Stimulated activated CD8-positive, alpha-beta memory T cell treated with anti-CD3 and anti-CD28 coated beads, Interleukin-15, amount 100 ng/mL, for 24 hours (primary cell): ENCODE measurements at places on chromosomes 16 and 17.

- no peak for DNase-seq
Measured at GRCh38 chr17:36107660-36108059, 4.0 kb downstream of the CCL4 start.

- DNase-seq, result no peak
Measured at GRCh38 chr16:56615353-56615752, 7.0 kb downstream of the MT2A start.

DNA sequence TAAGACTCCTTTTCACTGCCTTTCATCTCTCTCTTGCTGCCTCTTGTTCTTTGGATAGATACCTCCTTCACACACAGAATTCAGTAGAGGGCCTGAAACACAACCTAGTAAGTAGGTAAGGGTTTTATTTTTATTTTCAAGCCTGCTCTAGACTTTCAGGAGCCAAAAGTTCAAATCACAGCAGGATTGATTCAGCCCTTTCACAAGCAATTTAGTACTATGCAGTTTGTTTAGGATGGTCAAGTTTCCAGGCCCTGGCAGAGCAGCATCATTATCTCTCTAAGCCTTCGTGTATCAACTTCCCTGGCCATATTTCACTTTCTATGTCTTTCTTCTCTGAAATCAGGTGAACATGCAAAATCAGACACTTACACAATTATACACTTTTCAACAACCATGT is 148.8 kb upstream of the CORO6 start:
- no peak for DNase-seq

- no peak for DNase-seq
Measured at GRCh38 chr16:70480127-70481105, 26.0 kb downstream of the FCSK start.

GRCh38 chr16:24700549-24701392 is 28.7 kb upstream of the TNRC6A start:
- DNase-seq, result no peak

DNA sequence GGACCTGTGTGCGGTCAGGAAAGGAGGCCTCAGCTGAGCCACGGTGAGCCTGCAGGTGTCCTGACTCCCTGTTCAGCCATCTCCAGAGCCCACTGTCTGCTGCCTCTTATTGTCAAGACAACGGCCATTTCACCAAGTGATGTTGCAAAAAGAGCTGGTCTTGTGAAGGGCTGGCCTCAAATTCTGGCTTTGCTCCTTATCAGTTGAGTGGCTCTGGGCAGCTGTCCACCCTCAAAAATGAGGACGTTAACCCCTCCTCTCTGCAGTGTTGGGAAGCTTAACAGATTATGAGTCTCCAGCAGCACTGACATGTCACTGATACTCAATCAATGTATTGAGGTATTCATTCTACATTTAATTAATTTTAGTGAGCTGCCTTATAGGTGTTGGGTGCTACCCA is 171.1 kb upstream of the TOX3 start:
- DNase-seq, result no peak

- DNase-seq, result no peak
Measured at GRCh38 chr16:18832006-18832405, 30.7 kb upstream of the ARL6IP1 start.

DNA sequence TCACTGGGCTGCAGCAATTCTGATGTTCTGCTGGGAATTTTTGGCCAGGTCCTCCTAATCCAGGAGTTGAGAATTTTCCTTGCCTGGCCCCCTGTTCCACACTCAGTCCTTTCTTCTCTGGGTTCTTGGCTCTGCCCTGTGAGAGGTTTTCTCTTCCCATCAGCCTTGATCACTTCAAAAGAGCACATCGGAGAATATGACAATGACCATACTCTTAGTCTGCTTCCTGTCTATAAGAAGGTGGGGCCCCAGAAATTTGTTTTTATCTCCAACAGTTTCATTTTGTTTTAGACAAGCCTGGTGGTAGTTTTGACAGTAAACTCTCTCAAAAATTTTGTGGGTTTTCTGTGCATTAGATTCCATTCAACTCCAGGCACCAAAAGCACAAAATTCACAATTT is 70.7 kb downstream of the C17orf67 start:
- DNase-seq, result no peak

DNA sequence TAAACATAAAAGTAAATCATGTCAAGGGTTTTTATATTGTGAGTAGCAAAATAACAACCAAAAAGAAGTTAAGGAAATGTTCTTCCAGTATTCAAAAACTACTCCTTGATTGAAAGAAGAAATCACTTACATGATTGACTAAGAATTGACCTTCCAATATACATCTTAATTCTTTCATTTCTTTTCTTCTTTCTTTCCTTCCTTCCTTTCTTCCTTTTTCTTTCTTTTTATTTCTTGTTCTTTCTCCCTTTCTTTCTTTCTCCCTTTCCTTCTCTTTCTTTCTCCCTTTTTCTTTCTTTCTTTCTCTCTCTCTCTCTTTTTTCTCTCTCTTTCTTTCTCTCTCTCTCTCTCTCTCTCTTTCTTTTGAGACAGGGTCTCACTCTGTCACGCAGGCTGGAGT is 60.7 kb upstream of the SOX9 start:
- no peak for DNase-seq

- no peak for DNase-seq
Measured at GRCh38 chr16:26491101-26491670, 575.5 kb upstream of the C16orf82 start.

GRCh38 chr16:77262971-77263370 is 63.8 kb downstream of the SYCE1L start:
- no peak for DNase-seq

DNA sequence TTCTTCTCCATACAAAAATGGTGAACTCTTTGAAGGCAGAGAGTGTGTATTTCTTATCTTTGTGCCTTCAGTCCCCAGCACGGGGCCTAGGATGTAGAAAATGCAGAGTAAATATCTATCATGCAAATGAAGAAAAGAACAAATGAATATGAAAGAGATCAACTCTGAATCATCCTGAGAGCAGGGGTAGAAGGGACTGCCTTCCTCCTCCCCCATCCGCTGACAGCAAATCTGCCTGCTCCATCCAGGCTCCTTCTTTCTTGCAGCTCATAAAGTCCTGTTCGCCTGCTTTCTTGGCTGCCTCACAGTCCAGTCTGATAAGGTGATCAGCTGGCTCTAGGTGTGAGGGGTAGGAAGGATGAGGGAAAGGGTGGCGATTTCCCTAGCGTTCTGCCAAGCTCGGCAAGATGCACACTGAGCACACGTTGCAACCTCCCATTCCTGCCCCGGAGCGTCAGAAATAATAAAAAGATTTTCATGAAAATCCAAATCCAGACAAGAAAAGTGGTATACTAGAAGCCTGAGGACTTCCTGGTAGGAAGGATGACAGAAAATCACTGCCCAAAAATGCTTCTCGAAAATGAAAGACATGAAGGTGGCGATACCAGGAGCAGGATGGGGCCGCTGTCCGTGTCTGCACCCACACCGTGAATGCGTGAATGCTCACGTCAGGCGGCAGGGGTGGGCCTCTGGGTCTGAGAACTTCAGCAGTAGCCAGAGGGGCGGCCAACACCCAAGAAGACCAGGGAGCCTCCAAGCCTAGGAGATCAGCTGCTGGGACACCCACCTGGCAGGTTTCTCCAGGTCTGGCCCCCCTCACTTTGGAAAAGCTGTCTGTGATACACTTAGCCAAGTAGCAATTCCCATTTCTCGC is 67.1 kb downstream of the VPS53 start:
- no peak for DNase-seq

DNA sequence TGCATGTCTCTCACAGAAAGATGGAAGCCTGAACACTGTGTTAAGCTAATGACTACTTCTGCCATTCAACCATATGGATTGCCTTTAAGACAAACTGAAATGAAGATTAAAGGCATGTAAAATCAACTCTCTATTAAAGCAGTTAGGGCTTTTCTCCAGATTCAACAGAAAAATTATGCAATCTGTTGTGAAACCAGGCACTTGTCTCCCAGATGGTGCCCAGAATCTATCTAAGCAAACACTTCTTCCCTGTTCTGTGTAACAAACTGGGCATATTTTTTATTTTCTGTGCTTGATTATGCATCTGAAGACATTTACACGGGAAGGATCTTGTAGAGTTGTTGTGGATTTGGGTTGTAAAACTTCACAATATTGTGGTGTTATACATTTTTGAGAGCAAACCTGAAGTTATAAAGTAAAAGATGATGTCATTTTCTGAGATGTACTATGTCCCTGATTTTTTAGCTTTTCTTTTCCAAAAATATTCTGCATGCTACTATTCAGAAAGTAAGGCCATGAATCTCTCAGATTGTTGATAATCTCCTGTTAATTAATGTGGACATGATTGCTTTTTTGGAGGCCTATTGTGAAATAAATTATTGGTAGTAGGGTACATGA is 1550.3 kb downstream of the CDH8 start:
- no peak for DNase-seq

- no peak for DNase-seq
Measured at GRCh38 chr17:2975469-2975958, 87.9 kb downstream of the OR1D5 start.

DNA sequence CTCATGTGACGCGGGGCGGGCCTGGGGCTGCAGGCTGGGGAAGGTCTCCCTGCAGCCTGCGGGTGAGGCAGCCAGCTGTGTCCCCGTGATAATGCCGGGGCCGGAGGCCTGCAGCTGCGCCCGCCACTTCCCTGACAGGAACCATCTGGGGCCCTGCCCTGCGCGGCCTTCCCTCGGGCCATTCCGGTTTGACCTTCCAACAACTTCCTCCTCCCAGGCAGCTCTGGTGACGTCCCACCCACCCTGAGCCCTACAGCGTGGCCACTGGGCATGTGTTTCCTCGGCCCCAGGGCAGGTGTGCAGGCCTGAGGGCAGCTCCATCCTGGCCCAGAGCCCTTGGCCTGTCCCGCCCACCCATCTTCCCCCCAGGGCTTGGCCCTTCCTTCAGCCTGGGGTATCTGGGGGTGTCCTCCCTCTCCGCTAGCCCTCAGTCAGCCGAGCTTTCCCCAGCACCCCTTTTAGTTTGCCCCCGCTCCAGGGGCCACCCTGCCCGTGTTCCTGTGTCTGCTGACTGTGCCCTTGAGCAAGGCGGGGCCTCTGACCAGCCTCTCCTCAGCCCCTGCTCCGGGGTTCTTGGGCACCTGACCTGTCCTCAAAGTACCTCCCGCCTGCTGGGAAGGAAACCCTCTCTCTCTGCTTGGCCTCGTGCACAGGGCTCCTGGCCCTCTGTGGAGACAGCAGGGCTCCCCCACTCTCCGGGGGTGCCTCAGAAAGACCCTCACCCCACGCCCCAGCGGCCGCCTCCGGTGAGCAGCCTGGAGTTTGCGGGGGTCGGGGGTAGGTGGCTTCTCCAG is at the start of gene CBFA2T3:
TSS of gene CBFA2T3 (minus strand) at position 190 of the 794 bp plus-strand sequence. CDS start 400 bp downstream, outside the sequence.
- DNase-seq, result no peak

- DNase-seq, result no peak
Measured at GRCh38 chr17:66807182-66807581, 27.7 kb upstream of the CACNG5 start.

DNA sequence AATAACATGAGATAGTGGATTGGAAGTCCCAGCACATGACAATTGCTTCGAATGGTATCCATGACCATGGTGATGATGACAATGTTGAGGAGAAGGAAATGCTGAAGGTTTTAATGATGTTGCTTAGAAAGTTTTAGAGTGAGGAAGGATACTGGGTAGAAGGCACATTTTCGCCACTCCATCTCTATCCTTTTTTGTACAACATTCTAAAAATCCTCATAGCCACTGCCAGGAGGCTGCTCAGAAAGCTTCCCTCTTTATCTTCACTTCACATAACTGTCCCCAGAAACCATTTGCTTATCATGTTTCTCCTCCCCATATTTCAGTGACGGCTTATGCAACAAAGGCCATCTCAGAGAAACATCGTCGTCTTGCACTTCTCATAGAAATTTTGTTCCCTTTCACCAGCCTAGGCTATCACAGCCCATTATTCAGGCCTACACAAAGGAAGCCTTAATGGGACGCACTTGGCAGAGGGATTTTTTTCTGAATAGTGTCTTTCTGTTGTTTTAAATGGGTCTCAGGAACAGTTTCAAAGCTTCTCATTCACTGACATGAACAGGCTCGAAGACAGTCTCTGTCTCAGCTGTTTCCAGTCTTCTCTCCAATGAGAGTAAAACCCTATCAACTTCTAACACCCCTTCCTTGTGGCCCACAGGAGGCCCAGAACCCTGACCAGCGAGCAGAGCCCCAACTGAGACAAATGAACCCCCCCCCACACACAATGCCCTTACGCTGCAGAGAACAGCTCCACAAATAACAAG is 506.7 kb downstream of the HAPSTR1 start:
- DNase-seq, result no peak

DNA sequence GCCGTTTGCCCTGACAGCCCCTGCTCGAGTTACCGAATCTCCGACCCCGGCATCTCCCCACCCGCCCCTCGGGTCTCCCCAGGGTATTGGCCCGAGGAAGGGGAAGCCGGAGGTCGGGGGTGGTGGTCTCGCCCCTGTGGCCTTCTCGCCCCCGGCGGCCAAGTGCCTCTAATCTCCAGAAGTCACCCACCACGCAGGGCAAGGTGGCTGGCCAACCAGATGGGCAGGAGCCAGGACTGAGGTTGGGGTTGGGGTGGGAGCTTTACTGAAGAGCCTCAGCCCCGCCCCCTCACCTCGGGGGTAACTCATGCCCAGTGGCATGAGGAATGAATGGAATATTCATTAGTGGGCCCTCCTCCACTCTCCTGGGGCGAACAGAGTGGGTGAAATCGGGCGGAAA is 637 bp downstream of the DHRS11 start:
- DNase-seq, result no peak

- no peak for DNase-seq
Measured at GRCh38 chr17:37802712-37803416, 58.0 kb upstream of the HNF1B start.

GRCh38 chr17:59963738-59964481 is 630 bp downstream of the RNFT1 start:
- DNase-seq, result peak; percentile 16

DNA sequence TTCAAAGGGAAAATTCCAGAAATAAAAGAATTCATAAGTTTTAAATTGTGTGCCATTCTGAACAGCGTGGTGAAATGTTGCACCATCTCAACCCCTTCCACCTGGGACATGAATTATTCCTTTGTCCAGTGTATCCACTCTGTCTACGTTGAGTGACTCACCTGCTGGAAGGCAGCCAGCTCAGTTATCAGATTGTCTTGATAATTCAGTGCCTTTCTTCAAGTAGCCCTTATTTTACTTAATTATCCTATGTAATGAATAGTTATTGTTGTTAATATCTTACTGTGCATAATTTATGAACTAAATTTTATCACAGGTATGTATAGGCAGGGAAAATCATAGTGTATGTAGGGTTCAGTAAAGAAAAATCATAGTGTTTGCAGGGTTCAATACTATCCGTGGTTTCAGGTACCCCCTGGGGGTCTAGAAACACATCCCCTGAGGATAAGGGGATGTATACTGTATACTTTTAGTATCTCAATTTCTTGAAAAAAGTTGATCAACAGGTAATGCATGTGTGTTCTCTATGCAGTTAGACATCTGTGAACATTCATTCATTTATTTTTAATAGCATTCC is 7.7 kb upstream of the PCTP start:
- no peak for DNase-seq

- DNase-seq, result no peak
Measured at GRCh38 chr16:85753559-85753958, 2.7 kb upstream of the C16orf74 start.

DNA sequence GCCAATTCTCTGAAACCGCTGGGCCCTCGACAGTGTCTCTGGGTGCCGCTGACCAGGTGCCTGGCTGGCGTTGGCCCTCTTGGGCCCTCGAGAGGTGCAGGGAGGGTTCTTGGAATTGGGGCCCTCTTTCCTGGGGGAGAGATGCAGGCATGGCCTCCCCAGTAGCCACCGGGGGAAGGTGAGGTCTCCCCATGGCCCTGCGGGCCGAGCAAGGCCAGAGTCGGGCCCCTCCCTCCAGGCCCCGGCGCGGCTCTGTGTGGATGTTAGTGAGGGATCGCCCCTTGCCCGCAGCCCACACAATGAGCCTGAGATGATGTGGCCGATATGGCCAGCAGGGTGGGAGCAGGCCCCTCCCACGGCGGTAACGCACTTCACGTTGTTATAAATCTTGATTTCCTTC is 23.1 kb upstream of the C1QTNF8 start:
- no peak for DNase-seq
